ENCODE measurements at places on chromosomes 16 and 17.

DNA sequence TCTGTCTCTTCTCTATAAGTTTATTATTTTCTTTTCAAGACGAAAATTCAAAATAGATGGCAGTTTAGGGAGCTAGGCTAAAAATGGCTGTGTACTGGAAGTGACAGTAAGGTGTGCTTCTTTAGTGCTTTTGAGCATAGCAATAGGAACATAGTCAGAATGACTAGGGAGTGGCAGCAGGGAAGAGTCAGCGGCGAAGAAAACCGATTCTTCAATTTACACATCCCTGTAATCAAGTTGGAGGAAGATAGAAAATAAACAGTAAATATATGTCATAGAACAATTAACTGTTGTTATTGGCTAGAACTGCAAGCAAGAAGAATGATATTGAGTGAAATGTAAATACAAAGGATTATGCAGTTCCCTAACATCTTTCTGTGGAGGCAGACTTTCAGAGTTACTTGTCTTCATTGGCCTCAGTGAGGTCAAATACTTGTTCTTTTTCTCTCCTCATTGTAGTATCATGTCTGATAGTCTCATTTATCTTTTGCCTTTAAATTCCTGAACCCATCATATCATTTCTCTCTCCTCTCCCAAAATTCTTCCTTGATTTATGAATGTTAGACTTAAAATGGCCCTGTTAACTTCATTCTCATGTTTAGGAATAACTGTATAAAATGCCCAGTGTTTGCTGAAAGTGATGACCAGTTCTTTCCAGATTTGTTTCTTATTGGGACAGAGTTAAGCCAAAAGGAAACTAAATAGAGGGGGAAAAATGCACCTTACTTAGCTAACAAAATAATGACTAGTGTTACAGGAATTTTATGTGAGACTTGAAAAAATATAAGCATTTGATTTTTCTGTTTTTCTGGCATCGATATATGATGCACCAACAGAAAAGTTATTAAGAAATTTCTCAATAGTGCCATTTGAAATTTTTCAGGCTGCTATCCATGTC, 211.4 kb downstream of the BCAS3 start:
- DNase-seq = no peak

DNA sequence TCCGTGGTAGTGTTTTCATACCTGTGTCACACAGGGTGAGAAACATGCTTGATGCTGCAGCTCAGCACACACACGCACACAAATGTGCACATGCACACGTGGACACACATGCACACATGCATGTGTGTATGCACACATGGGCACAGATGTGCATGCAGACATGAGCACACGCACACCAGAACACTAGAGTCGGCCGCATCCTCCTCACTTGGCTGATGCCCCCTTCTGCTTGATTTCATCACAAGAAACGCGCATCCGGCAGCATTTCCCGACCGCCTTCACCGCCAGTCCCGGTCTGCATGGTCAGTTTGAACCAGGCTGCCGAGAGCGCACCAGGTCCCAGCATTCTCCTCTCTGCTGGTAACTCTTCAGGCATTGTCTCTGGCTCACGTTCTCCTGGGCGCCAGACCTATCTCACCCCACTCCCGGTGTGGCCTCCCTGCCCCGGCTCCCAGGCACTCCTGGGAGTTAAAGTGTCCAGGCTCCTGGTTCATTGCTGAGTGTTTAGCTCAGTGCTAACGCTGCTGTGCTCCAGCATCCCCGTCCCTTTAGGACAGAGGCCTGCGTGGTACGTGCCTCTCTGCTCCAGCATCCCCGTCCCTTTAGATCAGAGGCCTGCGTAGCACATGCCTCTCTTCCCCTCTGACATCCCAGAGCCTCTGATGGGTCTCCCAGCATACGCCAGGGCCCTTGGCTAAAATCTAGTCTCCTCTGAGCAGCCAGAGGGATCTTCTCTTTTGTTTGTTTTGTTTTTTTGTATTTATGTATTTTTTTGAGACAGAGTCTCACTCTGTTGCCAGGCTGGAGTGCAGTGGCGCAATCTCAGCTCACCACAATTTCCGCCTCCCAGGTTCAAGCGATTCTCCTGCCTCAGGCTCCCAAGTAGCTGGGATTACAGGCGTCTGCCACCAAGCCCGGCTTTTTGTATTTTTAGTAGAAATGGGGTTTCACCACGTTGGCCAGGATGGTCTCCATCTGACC, 16.0 kb downstream of the BAIAP2 start:
- DNase-seq = no peak

GRCh38 chr16:86882586-86883280, 304.4 kb downstream of the FOXL1 start:
- DNase-seq = no peak

GRCh38 chr17:35213412-35213940, 19.3 kb upstream of the SLC35G3 start:
- DNase-seq = no peak

DNA sequence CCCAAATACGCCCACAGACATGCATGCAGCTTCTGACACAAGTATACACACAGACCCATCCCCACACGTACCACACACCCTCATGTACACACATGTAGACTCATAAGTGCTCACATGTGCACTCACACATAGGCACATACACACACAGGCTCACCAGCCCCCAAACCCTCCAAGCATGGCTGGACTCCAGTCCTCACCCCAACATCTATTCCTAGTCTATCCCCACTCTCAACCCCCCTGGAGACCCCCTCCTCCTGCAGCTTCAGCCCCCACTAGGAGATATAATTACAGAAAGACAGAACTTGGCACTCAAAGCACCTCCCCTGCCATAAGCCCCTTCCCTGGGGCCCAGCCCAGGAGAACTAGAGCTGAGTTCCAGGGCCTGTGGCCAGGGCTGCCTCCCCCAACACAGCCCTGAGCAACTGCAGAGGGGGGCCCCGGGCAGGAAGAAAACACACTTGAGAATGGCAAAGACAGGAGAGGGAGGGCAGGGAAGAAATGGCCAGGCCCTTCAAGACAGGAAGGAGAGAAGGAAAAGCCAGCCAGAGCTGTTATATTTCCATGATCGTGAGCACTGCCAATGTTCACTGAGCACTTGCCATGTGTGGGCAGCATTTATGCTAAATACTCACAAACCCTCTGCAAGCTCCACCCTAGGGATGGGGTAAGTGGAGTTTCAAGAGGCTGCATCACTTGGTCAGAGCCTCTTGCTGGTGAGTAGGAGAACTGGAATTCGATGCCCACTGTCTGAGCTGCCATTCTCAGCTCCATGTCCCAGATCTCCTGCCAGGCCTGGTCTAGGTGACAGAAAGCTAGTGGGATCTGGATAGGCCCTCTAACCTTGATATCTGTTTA, 224.5 kb downstream of the ZNF423 start:
- DNase-seq = no peak

DNA sequence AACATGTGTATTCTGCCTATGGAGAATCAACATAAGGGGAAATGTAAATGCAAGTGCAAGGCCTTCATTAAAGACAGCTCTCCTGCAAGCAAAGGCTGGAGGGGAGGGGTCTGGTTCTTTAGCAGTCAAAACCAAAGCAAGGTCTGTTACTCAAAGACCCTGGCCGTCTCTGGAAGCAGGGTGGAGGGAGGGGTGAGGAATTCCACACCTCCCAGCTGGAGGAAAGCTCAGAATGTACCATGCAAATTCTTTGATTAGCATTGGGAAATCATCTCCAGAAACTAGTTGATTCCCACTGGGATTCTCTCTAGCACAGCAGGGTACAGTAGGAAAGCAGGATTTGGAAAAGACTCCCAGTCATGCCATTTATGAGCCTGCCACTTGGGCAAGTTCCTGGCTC, 77.3 kb upstream of the ASIC2 start:
- DNase-seq = no peak

- DNase-seq = peak; percentile 62
Measured at GRCh38 chr17:7835814-7836595, 2.0 kb downstream of the KDM6B start.

DNA sequence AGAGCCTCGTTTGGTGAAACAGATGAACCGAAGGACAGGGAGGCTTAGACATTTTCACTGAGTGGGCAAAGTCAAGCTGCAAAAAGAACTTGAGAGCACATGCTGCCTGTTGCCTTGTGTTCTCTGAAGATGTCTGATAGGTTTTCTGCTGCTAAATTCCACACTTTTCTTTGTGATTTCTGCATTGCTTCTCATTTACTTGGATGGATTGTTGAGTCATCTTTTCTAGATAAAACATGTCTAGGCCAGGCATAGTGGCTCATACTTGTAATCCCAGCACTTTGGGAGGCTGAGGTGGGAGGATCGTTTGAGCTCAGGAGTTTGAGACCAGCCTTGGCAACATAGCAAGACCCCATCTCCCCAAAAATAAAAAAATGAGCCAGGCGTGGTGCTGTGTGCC, 80.4 kb upstream of the CLEC18A start:
- DNase-seq = no peak

GRCh38 chr16:16108759-16109158, 114.5 kb downstream of the ABCC6 start:
- no peak for DNase-seq

DNA sequence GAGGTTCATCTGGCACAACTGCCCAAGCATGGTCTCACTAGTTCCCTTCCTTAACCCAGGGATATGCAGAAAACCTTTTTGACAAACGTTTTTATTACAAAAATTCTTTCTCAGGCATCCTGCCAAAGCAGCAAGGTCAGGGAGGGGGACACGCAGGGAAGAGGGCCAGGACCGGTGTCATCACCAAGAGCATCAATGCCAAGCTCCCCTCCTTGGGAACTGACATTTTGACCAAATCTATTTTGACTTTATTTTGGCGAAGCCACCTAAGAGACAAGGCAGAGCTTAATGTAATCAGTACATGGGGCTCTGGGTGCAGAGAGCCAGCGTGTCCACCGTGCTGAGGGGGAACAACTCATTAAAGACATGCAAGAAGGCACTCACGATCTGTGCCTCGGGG, 265.2 kb downstream of the CBLN1 start:
- DNase-seq = no peak

- no peak for DNase-seq
Measured at GRCh38 chr16:2028620-2029220, 2.0 kb downstream of the NHERF2 start.

DNA sequence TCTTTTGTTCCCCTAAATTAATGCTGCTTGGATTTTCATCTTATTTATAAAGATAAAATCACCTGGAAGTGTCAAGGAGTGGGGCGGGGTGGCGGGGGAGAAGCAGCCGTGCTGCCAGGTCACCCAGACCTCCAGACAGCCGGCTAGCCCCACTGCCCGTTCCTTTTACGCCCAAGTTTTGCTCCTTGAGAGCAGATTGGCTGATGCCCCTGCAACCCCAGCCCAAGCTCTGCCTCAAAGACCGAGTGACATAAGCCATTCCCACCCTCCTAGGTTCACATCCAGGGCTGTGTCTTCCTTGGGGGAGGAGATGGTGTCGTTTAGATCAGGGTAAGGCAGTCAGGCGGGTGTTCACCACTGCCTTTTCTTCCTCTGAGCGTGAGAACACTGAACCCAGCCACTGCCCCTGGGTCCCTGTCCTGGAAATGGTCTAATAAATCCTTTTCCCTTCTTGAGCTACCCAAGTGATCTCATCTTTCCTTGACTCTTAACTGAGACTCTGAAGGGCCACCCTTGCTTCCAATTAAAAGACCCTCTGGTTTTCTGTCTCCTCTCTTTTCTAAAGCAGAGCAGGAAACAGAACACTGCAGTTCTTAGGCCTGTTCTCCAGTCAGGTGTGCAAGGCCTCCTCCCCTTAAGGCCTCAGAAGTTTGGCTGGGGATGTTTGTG, 5.7 kb downstream of the PDF start:
- DNase-seq = no peak

DNA sequence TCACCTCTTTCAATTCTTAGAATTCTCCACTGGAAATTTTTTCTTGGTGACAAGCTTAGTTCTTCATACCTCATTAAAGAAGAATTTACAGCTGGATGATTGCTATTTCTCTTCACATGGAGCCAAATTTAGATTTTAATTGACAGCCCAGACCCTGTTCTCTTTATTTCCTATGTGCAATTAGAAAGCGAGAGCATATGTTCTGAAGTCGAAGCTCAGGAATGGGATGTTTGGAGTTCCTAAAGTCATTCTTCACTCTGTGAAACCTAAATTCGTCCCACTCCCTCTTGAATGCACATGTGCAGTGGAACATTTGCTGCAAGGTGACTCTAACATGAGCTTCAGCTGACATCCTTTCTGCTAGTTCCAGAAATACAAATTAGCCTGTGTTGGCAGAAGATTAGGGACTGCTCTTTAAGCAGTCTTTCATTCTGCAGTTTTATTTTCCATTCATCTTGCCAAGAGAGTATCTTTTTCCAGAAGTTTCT, 129.3 kb upstream of the KCNJ16 start:
- no peak for DNase-seq

- DNase-seq = no peak
Measured at GRCh38 chr16:82093666-82094300, 58.7 kb downstream of the HSD17B2 start.

DNA sequence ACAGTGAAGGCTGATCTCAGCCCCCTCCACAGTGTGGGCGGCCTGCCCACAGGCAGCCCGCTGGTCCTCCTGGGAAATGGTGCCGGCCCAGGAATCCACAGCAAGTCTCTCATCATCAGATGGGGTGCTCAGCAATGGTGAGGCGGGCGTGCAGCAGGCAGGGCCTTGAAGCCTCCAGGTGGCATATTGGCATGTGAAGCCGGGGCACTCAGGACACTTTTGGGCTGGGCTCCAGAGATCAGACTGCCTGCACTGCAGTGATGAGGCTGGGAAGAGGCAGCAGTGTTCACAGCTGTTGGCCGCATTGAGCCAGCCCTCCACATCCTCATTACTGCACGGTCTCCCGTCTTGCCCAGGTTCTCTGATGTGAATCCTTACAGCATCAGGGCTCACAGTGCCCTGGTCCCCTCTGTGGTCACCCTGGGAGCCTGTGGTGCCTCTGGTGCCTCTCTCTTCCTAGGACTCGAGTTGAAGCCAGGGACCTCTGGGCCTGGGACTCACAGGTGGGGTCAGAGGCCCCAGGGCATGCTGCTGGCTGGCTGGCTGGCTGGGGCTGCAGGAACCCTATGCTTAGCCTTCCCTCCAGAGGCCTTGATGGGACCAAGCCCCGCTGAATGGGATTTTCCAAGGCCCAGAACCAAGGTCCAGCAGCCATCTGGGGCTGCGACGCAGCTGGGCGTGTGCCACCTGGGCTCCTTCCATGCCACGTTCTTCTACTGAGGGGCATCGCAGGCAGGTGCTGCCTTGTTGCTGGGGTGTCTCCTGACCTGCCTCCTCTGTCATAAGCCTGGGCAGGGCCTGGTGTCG, 48.6 kb downstream of the TNFRSF13B start:
- no peak for DNase-seq

GRCh38 chr17:69695646-69696045, 281.1 kb downstream of the MAP2K6 start:
- DNase-seq = no peak

DNA sequence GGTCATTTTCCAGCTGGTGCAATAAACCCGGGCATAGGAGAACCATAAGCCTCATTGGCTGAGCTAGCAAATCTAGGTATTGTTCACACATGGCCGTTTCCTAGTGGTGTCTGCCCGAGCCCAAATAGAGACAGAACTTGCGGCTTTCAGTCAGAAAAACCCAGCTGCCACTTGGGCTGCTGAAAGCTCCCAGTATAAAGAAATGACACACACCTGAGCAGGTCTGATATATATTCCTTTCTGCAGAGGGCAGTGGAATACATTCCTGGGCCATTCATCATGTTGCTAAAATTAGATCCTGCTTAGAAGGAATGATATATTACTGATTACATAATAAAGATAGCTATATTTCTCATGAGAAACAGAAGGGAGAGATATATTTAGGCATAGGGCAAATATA, 83.9 kb upstream of the IRX5 start:
- DNase-seq = no peak

GRCh38 chr17:61731330-61731729, 132.0 kb downstream of the BRIP1 start:
- no peak for DNase-seq

GRCh38 chr16:8801701-8802100, 4.1 kb downstream of the PMM2 start:
- no peak for DNase-seq

GRCh38 chr17:79070266-79070880, 4.3 kb upstream of the ENGASE start:
- no peak for DNase-seq

Measured in KBM-7 (cell line).